ENCODE measurements at places on chromosomes 12 and 14.

DNA sequence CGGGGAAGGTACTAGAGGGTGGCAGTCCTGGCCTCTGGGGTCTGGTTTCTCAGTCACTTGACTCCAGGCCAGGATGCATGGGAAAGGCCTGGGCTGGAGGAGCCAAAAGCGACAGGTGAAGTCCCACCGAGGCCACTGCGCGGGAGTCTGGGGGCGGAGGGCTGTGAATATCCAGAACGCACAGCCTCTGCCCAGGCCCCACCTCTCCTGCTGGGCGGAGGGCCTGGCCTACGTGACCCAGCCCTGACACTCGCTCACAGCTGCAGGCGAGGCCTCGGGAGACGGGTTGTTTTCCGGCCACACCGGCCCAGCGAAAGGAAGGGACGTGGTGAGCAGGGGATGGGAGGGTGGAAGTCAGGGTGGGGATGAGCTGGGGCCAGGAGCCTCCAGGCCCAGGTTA lies 91.2 kb downstream of the RFLNA start:
- DNase-seq, result no peak

- no peak for DNase-seq
Observed at GRCh38 chr14:22255017-22255950, 333.7 kb downstream of the DAD1 start.

GRCh38 chr14:24335461-24336171 lies 745 bp upstream of the ADCY4 start:
- no peak for DNase-seq

- DNase-seq, result no peak
Observed at GRCh38 chr14:90341784-90342183, 10.0 kb upstream of the NRDE2 start.

- DNase-seq, result no peak
Observed at GRCh38 chr12:122724641-122725243, 5.9 kb downstream of the HCAR1 start.

- no peak for DNase-seq
Observed at GRCh38 chr14:22870811-22871223, 723 bp upstream of the LRP10 start.

Data from T-helper 1 cell (primary cell).